ENCODE measurements at places on chromosomes 2 and 18.

DNA sequence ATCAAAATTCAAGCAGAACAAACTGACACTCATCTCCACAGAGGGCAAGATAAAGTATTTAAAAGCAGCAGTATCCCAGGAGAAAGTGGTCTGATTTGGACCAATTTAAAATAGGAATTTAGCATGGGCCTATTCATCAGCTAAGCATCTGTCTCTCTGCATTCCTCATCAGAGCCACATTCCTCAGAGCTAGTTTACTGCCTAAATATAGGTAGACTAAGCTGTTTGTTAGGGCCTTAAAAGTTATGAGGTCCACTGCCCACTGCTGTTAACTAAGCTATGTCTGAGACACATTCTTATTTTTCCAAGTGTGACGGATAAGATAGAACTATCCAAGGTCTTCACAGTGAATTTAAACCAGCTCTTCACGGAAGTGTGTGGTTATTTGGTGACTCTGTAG, 17.6 kb downstream of the NEB start:
- DNase-seq, result peak; percentile 54

DNA sequence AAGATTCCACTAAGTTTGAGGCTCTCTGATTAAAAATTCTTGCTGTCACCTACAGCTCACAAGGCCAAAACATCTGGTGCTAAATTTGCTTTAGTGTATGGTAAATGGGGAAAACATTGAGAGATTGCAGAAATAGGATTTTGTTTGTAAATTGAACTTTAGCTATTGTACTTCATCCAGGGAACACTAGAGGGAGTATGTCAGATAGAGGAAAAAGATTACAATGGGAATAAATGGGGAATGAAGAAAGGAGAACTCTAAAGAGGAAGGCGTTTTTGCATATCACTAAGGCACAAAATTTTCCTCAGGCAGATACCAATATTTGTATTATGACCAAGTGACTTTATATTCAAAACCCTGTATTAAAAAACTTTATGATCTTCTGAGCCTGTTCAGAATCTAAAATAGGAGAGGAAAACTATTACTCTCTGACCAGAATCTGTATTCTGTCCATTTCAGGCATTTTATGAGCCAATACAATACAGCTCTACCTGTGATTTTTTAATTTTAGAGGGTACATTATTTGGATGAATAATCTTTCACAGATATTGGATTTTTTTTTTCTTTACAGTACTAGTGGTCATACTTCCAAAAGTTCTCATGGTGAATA, 52.3 kb upstream of the ITGB6 start:
- DNase-seq, result no peak

- peak; percentile 41 for DNase-seq
These were observed 137.5 kb upstream of the RNF152 start for GRCh38 chr18:62030091-62030985.

- DNase-seq, result no peak
These were observed 5.3 kb downstream of the PER2 start for GRCh38 chr2:238282861-238283738.

DNA sequence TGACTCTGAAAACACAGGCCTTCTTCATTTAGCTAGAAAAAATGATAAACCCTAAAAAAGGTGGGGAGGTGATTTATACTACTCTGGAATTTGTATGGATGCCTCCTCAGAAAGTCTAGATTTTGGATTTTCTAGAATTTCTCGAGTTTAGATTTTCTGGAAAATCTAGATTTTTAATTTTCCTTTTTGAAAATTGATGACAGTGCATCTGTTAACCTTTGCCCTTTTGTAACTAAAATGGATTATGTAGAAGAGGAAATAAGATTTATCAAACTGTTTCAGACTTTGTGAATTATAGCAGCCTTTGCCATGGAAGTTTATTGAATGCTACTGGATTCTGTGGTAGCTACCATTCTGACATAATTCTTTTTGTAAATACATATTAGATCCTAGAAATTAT, 75.6 kb upstream of the RBM44 start:
- DNase-seq, result no peak

Data from astrocyte (in vitro differentiated cells and primary cell).